ENCODE measurements at places on chromosomes 1 and 21.

DNA sequence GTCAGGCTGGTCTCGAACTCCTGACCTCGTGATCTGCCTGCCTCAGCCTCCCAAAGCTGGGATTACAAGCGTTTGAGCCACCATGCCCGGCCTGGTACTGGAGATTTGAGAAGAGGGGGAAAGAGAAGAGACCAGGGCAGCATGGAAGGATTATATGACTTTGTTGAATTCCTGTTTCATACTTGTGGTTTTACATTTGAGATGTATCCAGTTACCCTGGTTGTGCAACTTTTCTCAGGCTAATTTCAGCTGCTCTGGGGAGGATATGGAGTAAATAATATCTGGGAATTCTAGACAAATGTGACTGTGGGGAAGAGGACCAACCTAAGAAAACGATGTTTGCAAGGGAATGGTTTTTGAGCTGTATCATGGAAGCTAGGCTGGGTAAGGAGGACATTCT lies 89.5 kb upstream of the GREM2 start:
- DNase-seq: no peak

DNA sequence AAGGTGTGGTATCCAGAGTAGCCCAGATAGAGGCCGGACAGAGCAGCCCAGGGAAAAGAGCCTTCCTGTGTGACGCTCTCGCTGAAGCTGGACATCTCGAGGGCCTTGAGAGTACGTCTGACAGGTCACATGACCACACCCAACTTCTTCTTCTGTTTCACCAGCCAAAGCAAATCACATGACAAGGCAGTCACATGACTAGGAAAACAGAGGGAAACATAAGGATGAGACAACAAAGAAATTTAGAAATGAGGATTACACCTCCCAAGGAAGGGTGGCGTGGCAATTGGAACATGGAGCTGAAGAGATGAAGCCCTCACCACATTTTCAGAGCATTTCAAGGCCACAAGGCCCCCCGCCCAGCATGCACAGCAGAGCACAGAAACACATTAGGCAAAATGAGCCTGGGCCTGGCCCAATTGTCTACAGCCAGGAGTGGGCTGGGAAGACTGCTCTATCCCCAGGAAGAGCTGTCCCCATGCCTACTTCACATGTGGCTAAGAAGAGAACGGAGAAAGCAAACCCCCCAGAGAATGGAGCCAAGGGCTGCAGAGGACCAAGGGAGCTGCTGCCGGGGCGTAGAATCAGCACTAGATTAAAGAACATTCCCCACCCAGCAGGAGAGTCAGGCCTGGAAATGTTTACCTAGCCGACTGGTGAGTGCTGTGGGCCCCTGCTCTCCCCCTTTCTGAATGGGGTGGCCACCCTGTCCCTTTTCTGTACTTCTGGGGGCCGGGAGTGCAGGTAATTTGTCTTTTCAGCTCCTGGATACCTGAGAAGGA lies 305.1 kb downstream of the NPHP4 start:
- no peak for DNase-seq

- no peak for DNase-seq
Observed at GRCh38 chr1:226201029-226201593, 14.6 kb upstream of the ACBD3 start.

GRCh38 chr1:34409689-34410229 lies 233.1 kb downstream of the C1orf94 start:
- DNase-seq: no peak

GRCh38 chr1:204321051-204321450 lies 38.7 kb downstream of the PLEKHA6 start:
- DNase-seq: no peak

DNA sequence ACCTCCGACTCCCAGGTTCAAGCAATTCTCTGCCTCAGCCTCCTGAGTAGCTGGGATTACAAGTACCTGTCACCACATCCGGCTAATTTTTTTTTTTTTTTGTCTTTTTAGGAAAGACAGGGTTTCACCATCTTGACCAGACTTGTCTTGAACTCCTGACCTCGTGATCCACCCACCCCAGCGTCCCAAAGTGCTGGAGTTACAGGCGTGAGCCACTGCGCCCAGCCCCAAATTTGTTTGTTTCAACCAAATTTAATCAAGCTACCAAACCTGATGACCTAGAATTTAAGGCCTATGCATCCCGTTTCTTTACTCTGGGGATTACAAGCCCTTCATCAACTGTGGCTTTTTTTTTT lies 58.3 kb upstream of the TBX15 start:
- no peak for DNase-seq

GRCh38 chr1:29804181-29804899 lies 568.0 kb downstream of the PTPRU start:
- DNase-seq: no peak

- DNase-seq: no peak
Observed at GRCh38 chr1:214310777-214311690, 30.1 kb downstream of the SMYD2 start.

GRCh38 chr1:11573116-11573692 lies 81.0 kb downstream of the FBXO2 start:
- DNase-seq: no peak

GRCh38 chr21:37558676-37559211 lies 192.2 kb downstream of the DYRK1A start:
- no peak for DNase-seq

GRCh38 chr1:62185677-62186076 lies 9.0 kb upstream of the L1TD1 start:
- no peak for DNase-seq

DNA sequence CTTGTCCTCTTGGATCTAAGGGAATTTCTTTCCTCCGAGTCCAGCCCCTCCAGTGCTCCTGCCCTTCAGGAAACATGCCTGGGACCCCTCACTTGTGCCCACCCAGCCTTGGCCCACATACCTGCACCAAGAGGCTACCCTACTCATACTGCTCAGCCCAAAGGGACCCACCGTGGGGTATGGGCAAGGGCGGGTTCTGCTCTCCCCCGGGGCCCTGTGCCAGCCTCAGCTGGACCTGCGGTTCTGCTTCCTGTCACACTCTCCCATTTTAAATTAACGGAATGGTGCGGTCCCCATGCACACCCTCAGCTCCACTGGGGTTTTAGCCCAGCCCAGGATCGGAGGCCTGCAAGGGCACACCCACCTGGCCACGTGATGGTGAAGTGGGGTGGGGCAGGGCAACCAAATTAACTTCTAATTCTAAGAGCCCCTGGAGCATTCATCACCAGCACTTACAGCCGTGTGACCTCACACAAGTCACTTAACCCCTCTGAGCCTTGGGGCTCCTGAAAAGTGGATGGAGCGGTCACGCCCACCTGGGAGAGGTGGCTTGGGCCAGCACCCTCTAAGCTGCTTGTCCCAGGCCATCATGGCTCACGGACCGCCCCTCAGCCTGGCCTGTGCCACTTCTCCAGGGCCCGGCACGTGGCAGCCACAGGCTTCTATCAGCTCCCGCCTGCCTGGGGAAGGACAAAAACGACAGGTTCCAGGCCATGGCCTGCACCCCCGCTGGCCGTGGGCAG lies 28.3 kb downstream of the TP73 start:
- DNase-seq: no peak

- no peak for DNase-seq
Observed at GRCh38 chr1:238552271-238552670, 661.5 kb upstream of the ZP4 start.

Data from stimulated activated naive CD8-positive, alpha-beta T cell treated with anti-CD3 and anti-CD28 coated beads, Interleukin-15, Interleukin-2, amounts not matched to agents 100 U/mL and 50 U/mL, for 24 hours (primary cell).